ENCODE measurements at places on chromosomes 5 and 9.

GRCh38 chr5:78496373-78496772, 136.0 kb downstream of the SCAMP1 start:
- DNase-seq: no peak

DNA sequence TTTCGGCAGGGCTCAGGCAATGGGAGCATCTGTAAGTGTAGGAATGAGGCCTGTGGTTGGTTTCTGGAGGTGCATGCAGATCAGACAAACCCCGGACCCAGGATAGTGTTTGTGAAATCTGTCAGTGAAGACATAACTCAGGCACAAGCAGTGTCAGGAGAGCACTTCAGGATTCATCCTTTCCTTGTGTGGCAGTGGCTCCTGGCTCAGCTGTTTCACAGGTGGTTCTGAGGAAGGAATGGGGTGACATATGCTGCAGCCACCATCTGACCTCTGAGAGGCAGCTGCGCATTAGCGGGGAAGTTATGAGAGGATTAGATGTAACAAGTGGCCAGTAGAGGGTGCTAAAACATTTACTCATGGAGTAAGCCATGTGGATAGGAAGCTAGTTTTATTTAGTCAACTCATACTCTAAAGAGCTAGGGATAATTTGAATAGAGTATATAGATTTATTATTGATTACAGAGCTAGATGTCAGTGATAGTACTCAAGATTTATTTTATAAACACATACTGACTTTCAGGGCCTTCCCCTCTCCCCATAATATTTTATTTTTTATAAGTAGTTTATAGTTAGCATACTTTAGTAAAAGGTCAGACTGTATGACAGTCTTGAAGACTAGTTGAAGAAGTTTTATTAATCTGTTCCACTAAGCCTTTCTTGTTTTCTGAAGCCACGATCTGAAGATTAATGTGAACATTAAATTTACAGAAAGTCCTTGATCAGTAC, 28.4 kb downstream of the NNT start:
- DNase-seq: no peak

GRCh38 chr9:127066060-127066850, 56.2 kb downstream of the ANGPTL2 start:
- DNase-seq: no peak

DNA sequence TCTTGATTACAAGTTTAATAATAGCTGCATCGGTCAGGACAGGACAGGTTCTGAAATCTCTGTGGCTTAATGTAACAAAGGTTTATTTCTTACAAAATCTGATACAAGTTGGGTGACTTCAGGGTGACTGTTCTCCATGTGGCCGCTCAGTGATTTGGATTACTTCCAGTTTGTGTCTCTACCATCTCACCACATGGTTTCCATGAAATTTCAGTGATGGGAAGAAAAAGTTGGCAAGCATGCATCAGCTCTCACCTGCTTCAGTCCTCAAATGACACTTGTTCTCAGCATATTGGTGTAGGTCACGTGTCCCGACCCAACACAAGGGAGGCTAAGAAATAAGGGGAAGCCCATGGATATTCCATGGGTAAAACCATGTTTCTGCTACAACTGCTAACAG, 7.8 kb upstream of the TMEM268 start:
- DNase-seq: no peak

DNA sequence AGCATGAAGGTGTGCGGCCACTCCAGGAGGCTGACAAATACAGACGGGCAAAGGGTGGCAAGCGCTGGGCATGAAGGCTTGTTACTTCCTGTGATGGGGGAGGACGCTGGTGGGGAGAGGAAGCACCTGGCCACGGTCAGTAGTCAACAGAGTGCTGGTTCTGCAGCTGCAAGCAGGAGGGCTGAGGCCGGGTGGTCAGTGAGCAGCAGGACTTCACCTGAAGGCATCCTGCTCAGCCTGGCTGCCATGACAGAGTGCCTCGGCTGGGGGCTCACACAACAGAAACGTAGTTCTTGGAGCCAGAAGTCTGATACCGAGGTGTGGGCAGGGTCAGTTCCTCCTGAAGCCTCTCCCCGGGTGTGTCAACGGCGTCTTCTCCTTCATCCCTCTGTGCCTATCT, 118.6 kb upstream of the IRX4 start:
- no peak for DNase-seq

DNA sequence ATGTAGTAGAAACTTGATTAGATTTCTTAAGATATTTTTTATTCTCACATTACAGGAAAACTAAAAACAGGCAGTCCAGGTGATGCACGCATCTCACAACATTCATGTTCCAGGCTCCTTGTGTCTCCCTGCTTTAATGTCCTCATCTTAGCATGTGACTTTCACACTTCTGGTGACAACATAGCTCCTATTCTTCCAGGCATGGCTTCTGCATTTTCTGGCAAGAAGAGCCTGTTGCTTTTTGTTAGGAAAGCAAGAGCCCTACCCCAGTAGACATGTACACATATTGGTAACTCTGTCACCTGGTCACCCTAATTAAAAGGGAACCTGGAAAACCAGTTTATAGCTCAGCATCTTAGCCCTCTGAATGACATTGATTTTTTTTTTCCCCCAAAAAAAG, 92.5 kb downstream of the PPIC start:
- DNase-seq: no peak

DNA sequence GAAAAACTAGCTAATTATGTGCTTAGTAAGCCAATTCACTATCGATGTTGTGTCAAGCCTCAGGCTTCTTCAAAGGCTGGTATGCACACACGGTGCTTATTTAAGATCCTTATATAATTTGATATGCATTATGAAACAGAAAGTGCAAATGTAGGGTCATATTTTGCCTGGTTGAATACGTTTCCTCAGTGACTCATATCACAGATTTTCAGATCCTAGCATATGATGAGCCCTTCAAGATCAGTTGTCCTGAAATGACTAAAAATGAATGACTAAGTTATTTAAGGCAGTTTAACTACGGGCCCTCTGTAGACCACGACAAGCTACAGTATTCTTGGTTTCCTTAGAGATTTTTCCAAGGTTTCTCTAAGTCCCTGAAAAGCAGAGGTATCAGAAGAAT, 778.3 kb downstream of the PRELID2 start:
- no peak for DNase-seq

DNA sequence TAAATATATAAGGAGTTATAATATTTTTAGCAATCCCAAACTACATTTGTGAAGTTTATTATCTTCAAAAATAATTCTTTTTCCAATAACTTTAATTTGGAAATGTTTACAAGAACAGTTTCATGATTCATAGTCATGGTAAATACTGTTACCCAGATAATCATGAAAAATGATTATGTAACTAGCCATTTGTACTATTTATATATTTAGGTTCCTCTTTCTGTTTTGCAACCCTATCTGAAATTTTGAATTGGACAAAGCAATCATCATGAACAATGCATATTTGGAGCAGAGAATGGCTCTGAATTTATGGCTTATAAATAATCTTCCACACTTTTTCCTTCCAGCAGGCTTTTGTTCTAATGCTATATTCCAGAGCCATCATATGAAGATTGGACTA, 499.7 kb downstream of the SLCO4C1 start:
- no peak for DNase-seq

GRCh38 chr5:31531543-31531887, 378 bp downstream of the DROSHA start:
- DNase-seq: no peak

- no peak for DNase-seq
Observed at GRCh38 chr9:36873247-36873875, 160.7 kb downstream of the PAX5 start.

DNA sequence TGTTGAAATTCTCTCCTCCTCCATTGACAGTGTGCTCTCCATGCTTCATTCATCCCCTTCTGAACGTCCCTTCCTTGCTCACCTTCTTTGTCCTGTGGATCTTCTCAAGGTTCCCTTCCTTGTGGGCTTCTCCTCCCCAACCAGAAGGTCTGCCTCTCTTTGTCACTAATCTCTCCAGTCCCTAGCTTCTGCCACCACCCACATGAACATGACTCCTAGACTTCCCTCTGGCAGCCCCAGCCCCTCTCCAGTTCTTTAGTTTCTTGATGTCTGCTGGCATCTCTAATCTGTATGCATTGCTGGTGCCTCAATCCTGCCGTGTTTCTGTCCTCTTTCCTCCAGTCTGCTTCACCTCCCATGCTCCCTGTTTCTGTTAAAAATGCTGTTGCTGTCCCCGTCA, 79.3 kb downstream of the ARHGAP26 start:
- DNase-seq: no peak

DNA sequence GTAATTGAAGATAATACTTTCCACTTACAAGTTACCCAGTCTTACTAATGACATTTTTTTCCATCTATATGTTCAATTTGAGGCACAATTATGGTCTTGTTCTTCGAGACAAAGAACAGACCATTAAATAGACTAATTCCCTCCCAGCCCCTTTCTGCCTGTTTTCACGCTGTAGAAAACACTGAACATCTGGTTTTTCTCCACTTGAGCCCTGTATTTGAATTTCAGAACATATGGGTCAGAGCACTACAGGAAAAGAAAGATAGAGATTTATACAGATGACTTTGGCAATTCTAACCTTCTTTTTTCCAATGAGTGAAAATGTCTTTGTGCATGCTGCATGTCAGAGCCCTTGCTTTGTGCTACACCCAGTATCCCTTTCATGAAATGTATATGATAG, 506.9 kb downstream of the LRRC70 start:
- no peak for DNase-seq

- DNase-seq: no peak
Observed at GRCh38 chr5:32405507-32405906, 39.0 kb downstream of the ZFR start.

DNA sequence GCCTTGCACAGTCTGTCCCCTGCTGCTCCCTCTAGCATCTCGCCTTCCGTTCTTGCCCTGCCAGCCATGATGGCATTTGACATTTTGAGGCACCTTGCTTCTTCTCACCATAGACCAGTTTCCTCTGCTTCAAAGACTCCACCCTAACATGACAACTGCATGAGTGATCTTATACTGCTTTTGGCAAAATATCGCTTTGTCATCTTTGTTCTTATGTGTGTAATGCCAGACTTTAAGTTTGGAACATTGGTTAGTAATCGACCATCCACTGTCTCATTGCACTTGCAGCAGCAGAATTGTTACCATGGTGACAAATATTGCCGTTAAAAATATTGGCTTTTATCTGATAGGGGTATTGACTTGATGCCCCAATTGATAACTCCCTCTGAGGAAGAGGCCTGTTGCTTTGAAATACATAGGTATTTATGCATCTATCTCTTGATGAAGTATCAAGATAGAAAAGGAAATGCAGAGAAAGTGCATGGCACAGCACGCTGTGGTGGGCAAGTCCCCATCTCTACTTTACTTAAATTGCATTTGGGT, 6.8 kb downstream of the GARIN3 start:
- DNase-seq: peak; percentile 11

DNA sequence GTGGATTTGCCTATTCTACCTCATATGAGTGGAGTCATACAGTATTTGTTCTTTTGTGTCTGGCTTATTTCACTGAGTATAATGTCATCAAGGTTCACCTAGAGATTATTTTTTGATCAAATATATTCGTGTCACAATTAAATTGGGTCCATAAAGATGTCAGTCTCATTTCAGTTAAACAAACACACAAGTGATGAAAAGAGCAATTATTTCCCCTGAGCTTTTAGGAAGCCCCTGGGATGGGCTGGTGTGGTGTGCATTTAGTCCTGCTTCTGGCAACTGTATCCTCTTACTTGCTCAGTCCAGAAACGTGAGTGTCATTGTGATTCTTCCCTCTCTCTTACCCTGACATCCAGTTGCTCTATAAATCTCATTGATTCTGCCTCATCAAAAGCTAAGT, 52.8 kb upstream of the CARTPT start:
- no peak for DNase-seq

DNA sequence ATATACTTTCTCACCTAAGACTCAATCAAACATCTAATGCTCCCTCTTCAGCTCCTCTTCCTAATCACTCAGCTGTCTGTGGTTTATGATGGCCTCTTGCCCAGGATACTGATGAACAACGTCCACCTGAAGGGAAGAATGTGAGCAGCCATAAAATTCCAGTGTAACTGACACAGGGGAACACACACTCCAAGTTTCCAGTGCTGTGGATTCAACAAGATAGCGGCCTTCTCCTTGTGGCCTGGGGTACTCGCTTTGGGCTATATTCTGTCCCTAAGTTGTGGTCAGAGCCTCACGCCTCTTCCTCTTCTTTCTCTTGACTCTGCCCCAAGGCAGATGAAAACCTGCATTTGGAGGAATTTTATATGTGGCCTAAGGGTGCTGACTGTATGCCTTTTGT, 11.7 kb downstream of the B4GALT1 start:
- DNase-seq: peak; percentile 48

DNA sequence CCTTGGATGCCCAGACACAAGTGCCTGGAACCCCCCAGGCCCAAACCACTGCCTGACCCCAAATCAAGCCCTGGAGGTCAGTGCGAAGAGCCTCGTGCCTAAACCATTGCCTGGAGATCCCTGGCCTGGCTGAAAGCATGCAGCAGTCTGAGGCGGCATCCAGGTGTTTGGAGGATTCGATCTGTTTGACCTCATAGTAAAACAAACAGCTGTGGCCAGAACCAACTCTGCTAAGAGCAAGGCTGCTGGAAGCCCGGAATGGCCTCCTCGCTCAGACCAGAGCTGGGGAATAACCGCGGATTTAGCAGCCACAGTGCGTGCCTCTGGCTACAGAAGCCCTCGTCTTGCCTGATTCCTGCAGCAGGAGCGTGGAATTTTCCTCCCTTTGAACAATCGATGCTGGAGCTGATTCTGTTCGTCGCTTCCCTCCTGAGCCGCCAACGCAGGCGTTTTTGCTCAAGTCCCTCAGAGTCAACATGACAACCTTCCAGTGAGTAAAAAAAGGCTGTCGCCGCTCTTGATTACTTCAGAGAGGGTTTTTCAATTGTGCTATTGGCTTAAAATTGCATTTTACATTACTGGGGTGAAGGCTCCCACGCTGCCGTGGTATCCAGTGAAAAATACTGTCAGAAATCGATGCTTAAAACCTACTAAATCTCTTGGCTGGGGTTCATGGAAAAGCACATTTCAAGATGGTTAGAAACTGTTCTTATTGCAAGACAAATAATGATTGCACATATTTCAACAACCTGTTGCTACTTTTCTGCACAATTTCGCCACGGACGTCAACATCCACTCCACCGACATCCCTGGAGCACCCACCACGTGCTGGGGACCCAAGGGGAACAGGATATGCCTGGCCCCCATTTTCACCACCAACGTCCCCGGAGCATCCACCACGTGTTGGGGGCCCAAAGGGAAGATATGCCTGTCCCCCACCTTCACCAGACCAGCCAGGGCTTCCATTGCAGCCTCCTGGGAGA, 190.0 kb downstream of the OLFM1 start:
- no peak for DNase-seq

GRCh38 chr9:124248960-124249359, 8.8 kb upstream of the NEK6 start:
- no peak for DNase-seq

DNA sequence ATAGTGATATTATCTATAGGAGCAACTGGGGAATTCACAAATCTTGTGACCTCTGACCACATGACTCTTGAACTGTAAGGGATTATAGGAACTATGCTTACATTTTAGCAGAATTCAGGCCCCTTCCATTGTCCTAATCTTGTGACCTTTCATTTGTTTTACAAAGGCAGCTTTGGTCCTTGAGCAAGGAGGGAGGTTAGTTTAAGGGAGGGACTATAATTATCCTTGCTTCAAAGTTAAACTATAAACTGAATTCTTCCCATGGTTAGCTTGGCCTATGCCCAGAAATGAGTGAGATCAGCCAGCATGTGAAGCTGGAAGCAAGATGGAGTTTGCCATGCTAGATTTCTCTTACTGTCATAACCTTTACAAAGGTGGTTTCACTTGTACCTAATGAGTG, 51.2 kb downstream of the TARS1 start:
- DNase-seq: no peak
